ENCODE measurements at places on chromosomes 11 and 22.

DNA sequence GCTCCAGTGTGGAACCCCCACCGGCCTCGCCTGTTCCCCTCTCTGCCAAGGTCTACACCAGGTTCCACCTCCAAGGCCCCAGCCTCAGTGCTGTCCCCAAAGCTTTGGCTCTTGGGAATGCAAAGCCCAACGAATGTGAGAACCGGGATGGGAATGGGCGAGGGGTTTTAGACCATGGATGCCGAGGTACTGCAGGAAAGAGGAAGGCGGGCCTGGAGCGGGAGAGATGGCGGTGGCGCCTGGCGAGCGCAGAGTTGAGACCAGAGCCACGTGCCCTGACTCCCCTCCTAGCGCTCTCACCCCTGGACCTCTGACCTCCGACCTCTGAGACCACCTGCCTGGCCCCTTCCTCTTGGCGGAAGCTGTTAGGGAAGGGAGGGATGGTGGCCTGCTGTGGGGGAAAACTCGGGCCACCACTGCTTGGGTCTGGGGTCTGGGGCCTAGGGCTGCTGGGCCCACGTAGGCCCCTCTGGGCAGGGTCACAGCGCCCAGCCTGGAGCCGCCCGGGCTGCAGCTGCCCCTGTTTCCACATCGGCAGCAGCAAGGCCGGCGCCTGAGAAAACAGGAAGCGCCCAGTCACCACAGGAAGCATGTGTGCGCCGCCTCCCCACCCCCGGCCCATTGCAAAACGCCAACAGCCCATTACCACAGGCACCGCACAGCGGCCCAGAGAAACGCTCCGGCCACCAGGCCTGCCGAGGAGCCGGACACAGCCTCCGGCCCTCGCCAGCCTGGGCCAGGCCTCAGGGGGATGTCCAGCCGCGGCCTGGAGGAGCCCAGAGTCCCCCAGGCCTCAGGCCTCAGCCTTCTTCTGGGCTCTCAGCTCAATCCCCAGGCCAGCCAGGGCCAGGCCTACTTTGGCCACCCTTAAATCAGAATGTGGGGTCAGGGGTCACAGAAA is 13.8 kb upstream of the SLC39A13 start:
- peak; percentile 76 for DNase-seq

DNA sequence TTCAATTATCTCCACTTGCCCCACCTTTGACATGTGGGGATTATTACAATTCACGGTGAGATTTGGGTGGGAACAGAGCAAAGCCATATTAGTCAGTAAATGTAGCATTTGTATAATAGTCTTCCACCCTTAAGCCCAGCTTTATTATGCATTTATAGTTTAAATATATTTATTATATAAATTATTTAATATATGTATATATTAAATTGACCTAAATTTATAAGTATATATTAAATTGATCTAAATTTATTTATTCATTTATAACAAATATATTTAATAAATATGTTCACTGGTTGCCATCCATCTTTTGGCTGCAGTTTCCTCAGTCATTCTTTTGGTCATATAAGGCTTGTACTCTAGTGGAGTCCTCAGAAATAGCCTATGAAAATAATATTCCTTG is 23.6 kb upstream of the CHORDC1 start:
- DNase-seq = no peak

- DNase-seq = no peak
Observed at GRCh38 chr22:35727436-35727835, 9.8 kb downstream of the APOL5 start.

- DNase-seq = no peak
Observed at GRCh38 chr11:66084821-66085475, 14.9 kb downstream of the PACS1 start.

- no peak for DNase-seq
Observed at GRCh38 chr22:35854334-35854733, 136.7 kb downstream of the APOL5 start.

All from RPMI8226 (cell line).